ENCODE measurements at places on chromosomes 12 and 14. TPM values are rescaled to one million over a fixed set of nuclear protein-coding genes. Genes with fewer than 3 reads are reported as not detected.

DNA sequence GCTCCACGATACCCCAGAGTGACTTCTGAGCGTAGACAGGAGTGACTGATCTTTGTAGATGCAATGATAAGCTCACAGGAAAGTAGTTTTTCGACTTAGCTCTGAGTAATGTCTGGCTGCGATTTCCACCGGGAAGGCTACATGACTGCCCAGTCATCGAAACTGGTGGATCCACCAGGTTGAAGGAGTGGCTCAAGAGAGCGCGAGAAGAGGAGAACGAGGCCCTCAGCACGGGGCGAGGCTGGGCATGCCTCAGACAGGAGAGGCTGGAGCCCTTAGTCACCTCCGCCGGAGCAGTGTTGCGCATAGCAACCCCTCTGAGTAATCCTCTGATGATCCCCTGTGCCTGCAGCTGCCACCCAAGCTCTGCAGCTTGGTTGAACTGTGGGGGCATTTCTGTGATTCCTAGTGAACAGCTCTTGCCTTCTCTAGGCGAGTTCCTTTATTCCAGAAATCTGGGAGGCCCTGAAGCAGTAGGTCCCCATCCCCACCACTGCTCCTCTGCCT is 25.6 kb downstream of the ELK3 start:
- H3K27me3 ChIP-seq, result no peaks in the 10 kb centered on the region
- peaks cover 12% of the 10 kb centered on the region for H3K4me1 ChIP-seq
- no peak overlapping the region for H3K4me3 ChIP-seq
- no peak for DNase-seq
- H3K36me3 ChIP-seq, result no peaks in the 10 kb centered on the region

- no peak overlapping the region for H3K27ac ChIP-seq
- DNase-seq, result no peak
- peaks cover 16% of the 10 kb centered on the region for H3K4me1 ChIP-seq
- no peak overlapping the region for H3K4me3 ChIP-seq
Observed at GRCh38 chr12:101655393-101655792, 42.0 kb upstream of the CHPT1 start.

- no peaks in the 10 kb centered on the region for H3K4me1 ChIP-seq
- DNase-seq, result no peak
- H3K27ac ChIP-seq, result no peak overlapping the region
- no peak overlapping the region for H3K4me3 ChIP-seq
Observed at GRCh38 chr14:30355431-30355913, 203.5 kb upstream of the G2E3 start.

The PTPN21 gene
- total RNA-seq, result 28.3 TPM

DNA sequence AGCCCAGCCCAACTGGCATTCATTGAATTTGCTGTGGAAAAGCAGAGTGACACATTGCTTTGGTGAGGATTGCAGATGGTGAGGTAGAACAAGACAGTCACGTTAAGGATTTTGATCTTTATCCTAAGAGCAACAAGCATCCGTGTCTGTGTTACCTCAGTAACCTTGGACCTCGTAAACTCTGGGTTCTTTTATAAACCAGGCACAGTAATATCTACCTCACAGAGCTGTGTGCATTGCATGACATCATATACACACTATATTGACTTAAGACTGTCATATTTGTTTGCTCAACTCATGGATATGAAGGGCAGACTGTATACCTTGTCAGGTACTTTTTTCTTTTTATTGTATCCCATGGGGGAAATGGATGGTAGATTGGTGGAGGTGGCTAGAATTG is 156.2 kb downstream of the ETV6 start:
- H3K27ac ChIP-seq, result peak overlapping the region; percentile 63
- no peaks in the 10 kb centered on the region for H3K36me3 ChIP-seq
- H3K27me3 ChIP-seq, result no peaks in the 10 kb centered on the region
- no peak for DNase-seq
- H3K4me1 ChIP-seq, result peaks cover 36% of the 10 kb centered on the region
- no peak overlapping the region for H3K4me3 ChIP-seq

The RD3L gene
- total RNA-seq, result not detected

DNA sequence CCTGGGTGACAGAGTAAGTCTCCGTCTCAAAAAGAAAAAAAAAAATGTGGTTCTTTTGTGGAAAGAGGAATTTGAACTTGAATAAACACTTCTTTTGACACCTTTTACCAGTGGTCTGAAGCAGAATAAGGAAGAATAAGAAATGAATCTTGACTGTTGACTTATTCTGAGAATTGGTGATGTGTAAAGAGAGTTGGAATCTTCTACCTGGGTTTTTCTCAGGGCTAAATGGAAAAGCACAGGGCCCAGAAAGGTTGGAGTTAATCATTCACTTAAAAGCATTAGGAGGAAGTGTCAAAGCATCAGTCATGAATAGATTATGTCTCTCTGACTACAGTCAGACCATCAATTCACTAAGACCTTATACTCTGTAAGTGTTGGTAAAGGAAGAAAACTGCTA is 13.9 kb downstream of the PNMA1 start:
- H3K27me3 ChIP-seq, result no peaks in the 10 kb centered on the region
- no peak overlapping the region for H3K4me3 ChIP-seq
- no peak overlapping the region for H3K27ac ChIP-seq
- DNase-seq, result no peak
- no peaks in the 10 kb centered on the region for H3K4me1 ChIP-seq

The SYNDIG1L gene
- total RNA-seq, result not detected

DNA sequence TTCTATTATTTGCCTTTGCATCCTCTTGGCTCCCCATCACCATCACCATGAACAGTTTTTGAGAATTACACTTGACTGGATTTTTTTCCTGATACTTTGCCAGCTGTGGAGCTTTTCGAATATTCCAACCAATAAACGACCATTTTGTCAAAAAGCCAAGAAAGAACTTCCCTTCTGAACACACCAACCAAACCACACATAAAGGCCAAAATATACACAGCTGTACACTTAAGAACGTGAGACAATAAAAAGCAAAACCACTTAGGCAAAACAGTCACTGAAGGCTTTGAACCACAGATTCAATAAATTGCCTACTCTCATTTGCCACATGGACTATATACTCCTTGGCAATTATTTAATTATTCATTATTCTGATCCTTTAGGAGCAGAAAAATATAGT is 1.1 kb downstream of the C14orf93 start:
- DNase-seq, result no peak
- H3K27ac ChIP-seq, result no peak overlapping the region
- H3K27me3 ChIP-seq, result no peaks in the 10 kb centered on the region
- no peaks in the 10 kb centered on the region for H3K36me3 ChIP-seq
- no peak overlapping the region for H3K4me3 ChIP-seq

The SERPINA3 gene
- 72.7 TPM for total RNA-seq

- H3K4me1 ChIP-seq, result no peaks in the 10 kb centered on the region
- no peaks in the 10 kb centered on the region for H3K36me3 ChIP-seq
- H3K27me3 ChIP-seq, result no peaks in the 10 kb centered on the region
- no peak overlapping the region for H3K4me3 ChIP-seq
- DNase-seq, result no peak
Observed at GRCh38 chr14:78345131-78345744, 175.1 kb downstream of the NRXN3 start.
